ENCODE measurements at places on chromosomes 1 and 21. TPM values are rescaled to one million over a fixed set of nuclear protein-coding genes. Genes with fewer than 3 reads are reported as not detected.

GRCh38 chr1:3779265-3779911 is 6.8 kb downstream of the SMIM1 start:
- no peak overlapping the region for H3K27ac ChIP-seq
- H3K4me1 ChIP-seq: peaks cover 2% of the 10 kb centered on the region
- no peak overlapping the region for H3K4me3 ChIP-seq
- peaks cover 29% of the 10 kb centered on the region for H3K36me3 ChIP-seq

- DNase-seq: no peak
- H3K27ac ChIP-seq: no peak overlapping the region
- H3K27me3 ChIP-seq: no peaks in the 10 kb centered on the region
Observed at GRCh38 chr1:176643536-176643935, 180.6 kb downstream of the PAPPA2 start.

Gene RUNX3
- total RNA-seq: 155 TPM

GRCh38 chr1:183914276-183914675 is 109.4 kb downstream of the RGL1 start:
- no peak overlapping the region for H3K4me3 ChIP-seq
- no peaks in the 10 kb centered on the region for H3K27me3 ChIP-seq
- no peak overlapping the region for H3K27ac ChIP-seq

DNA sequence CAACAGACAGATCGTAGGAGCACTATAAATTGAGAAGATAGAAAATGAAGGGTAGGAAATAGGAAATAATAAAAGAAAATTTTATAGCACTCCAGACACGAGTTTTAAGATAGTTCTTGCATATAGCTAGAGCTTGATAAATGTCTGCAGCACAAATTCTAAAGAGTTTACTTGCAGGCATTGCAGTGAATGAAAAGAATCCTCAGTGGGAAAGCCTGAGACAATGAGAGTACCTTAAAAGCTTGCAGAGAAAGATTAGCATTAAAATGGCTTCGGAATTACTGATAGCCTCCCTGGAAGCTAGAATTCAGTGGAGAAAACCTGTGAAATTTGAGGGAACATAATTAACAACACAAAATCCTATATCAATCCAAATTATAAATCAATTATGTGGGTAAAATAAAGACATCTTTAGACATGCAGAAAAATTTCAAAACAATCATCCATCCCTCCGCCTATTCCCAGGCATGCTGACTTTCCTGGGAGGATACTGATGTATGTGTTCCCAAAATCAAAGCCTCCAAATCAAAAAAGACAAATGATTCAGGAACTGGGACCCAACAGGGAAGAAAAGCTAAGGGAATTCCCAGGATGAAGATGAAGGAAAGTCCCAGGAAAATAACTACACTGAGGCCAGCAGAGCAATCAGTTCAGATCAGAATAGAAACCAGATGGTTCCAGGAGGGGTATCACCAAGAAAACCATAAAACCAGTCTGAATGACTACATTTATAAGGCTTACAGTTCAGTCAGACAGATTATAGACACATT is 305.9 kb upstream of the USP25 start:
- H3K4me3 ChIP-seq: no peak overlapping the region
- no peaks in the 10 kb centered on the region for H3K36me3 ChIP-seq
- H3K4me1 ChIP-seq: peaks cover 32% of the 10 kb centered on the region
- H3K27me3 ChIP-seq: no peaks in the 10 kb centered on the region

- no peak overlapping the region for H3K27ac ChIP-seq
- peaks cover 20% of the 10 kb centered on the region for H3K4me1 ChIP-seq
- no peaks in the 10 kb centered on the region for H3K36me3 ChIP-seq
Observed at GRCh38 chr1:40844887-40845878, 17.0 kb downstream of the CITED4 start.

- H3K36me3 ChIP-seq: no peaks in the 10 kb centered on the region
- no peak overlapping the region for H3K27ac ChIP-seq
- H3K4me1 ChIP-seq: peaks cover 20% of the 10 kb centered on the region
- H3K4me3 ChIP-seq: no peak overlapping the region
- H3K27me3 ChIP-seq: peaks cover 2% of the 10 kb centered on the region
Observed at GRCh38 chr1:198903621-198904020, 264.8 kb downstream of the PTPRC start.

DNA sequence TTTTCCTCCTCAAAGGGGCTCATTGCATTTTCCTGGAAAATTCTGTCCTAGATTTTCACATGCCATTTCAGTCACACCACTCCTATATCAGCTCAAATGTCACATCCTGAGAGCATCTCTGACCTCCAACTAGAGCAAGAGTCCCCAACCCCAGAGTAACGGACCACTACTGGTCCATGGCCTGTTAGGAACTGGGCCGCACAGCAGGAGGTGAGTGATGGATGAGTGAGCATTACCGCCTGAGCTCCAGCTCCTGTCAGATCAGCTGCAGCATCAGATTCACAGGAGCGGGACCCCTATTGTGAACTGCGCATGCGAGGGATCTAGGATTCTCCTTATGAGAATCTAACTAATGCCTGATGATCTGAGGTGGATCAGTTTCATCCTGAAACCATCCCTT is 12.7 kb upstream of the RRP15 start:
- no peak overlapping the region for H3K4me3 ChIP-seq
- no peak overlapping the region for H3K27ac ChIP-seq
- no peaks in the 10 kb centered on the region for H3K27me3 ChIP-seq
- no peak for DNase-seq
- H3K4me1 ChIP-seq: no peaks in the 10 kb centered on the region

DNA sequence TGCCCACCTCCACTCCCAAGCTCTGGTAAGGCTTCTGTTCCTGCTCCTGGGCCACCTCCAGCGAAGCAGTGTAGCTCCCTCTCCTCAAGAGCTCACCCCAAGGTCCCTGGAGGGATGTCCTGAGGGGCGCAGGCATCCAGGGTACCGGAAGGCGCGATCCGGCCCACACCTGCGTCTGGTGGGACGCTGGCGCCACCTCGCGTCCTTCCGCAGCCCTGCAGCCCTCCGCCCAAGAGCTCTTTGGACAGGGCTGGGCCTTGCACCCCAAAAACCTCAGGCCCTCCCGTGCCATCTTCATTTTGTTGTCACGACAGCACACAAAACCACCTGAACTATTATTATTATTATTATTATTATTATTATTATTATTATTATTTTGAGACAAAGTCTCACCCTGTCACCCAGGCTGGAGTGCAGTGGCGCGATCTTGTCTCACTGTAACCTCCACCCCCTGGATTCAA is 49.2 kb upstream of the PAX7 start:
- peaks cover 12% of the 10 kb centered on the region for H3K27me3 ChIP-seq
- no peak overlapping the region for H3K4me3 ChIP-seq
- DNase-seq: peak; percentile 58
- H3K27ac ChIP-seq: no peak overlapping the region
- H3K4me1 ChIP-seq: no peaks in the 10 kb centered on the region

DNA sequence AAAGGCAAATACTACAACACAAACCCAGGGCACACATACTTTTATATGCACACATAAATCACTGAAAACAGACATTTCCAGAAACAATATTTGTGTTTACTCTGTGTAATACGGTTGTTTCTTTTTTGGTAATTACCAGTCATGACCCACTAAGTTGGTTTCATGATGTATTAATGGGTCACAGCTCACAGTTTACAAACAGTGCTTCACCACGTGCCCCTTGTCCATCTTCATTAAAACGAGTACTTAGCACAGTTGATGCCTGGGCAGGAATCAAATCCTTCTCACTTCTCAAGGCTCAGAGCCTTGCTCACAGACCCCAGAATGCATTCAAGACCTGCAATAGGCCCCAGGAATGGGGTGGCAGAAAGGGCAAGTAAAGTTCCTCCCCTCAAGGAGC is 13.8 kb downstream of the SSBP3 start:
- no peak overlapping the region for H3K4me3 ChIP-seq
- DNase-seq: no peak
- H3K27ac ChIP-seq: no peak overlapping the region
- H3K36me3 ChIP-seq: peaks cover 21% of the 10 kb centered on the region
- no peaks in the 10 kb centered on the region for H3K27me3 ChIP-seq

DNA sequence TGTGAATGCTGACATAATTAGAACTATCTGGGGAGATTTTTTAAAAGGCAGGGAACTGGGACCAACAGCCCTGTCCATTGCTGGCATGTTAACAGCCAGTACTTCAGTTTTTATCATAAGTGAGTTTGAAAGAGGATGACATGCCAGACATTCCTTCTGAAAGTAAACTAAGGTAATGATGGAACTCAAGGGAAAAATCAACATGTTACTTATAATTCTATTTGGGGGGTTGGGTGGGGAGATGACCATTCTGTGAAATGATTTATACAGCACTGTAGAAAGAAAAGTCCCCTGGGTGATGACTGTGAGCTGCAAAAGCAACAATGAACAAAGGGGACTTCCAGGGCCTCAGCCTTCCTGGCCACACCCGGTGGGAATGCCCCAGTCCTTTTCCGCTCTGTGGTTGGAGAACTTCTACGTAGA is 5.4 kb upstream of the LAMC2 start:
- H3K36me3 ChIP-seq: no peaks in the 10 kb centered on the region
- H3K27ac ChIP-seq: no peak overlapping the region
- peaks cover 9% of the 10 kb centered on the region for H3K4me1 ChIP-seq
- peak; percentile 43 for DNase-seq
- H3K27me3 ChIP-seq: peaks cover 4% of the 10 kb centered on the region

Gene CFHR1
- not detected for total RNA-seq

GRCh38 chr1:222037720-222038119 is 295.8 kb upstream of the DUSP10 start:
- no peaks in the 10 kb centered on the region for H3K4me1 ChIP-seq
- H3K4me3 ChIP-seq: no peak overlapping the region
- H3K27me3 ChIP-seq: peaks cover 12% of the 10 kb centered on the region
- H3K36me3 ChIP-seq: no peaks in the 10 kb centered on the region
- no peak overlapping the region for H3K27ac ChIP-seq

GRCh38 chr1:109522026-109522425 is 12.5 kb upstream of the AMIGO1 start:
- no peak for DNase-seq
- no peaks in the 10 kb centered on the region for H3K4me1 ChIP-seq
- H3K4me3 ChIP-seq: no peak overlapping the region
- no peaks in the 10 kb centered on the region for H3K27me3 ChIP-seq
- no peak overlapping the region for H3K27ac ChIP-seq

Gene S100A1
- not detected for total RNA-seq

GRCh38 chr1:35870651-35871309 is 12.2 kb upstream of the AGO1 start:
- H3K36me3 ChIP-seq: no peaks in the 10 kb centered on the region
- H3K4me1 ChIP-seq: no peaks in the 10 kb centered on the region
- no peak overlapping the region for H3K27ac ChIP-seq
- H3K4me3 ChIP-seq: no peak overlapping the region
- no peak for DNase-seq

Gene OR2T29
- total RNA-seq: not detected

DNA sequence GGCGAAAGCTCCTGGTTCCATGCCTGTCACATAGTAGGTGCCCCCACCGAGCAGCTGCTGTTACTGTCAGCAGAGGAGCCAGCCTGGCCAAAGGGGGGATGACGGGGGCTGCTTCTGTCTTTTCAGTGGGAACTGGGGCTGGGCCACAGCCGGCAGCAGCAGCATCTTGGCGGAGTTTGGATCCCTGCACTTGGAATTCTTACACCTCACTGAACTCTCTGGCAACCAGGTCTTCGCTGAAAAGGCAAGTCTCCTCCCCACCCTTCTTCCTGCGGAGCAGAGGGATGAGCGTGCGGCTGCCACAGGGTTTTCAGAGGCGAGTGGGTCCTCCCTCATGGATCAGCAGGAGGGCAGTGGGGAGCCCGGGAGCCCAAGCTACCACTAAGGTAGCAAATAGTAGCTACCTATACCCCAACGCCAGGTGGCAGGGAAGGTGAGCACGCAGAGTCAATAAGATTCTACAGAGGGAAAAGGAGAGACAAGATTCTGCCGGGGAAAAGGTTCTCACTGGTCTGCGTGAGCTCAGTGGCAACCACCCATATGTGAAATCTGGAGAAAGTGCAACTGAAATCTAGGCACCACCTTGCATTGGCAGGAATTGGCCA is 41.4 kb upstream of the SELENON start:
- no peak overlapping the region for H3K4me3 ChIP-seq
- no peaks in the 10 kb centered on the region for H3K36me3 ChIP-seq
- peaks cover 21% of the 10 kb centered on the region for H3K4me1 ChIP-seq
- no peaks in the 10 kb centered on the region for H3K27me3 ChIP-seq
- DNase-seq: no peak
- H3K27ac ChIP-seq: no peak overlapping the region

- peaks cover 4% of the 10 kb centered on the region for H3K36me3 ChIP-seq
- H3K4me3 ChIP-seq: no peak overlapping the region
- DNase-seq: no peak
- H3K4me1 ChIP-seq: peaks cover 6% of the 10 kb centered on the region
- no peak overlapping the region for H3K27ac ChIP-seq
Observed at GRCh38 chr1:217133958-217134856, 411.0 kb upstream of the ESRRG start.

Gene ERG
- total RNA-seq: not detected
